SK-N-SH (cell line): ENCODE measurements at places on chromosomes 6 and 20. TPM values are rescaled to one million over a fixed set of nuclear protein-coding genes. Genes with fewer than 3 reads are reported as not detected.
A peak's percentile ranks its signal among the peaks of the same experiment; 100 is the strongest.

DNA sequence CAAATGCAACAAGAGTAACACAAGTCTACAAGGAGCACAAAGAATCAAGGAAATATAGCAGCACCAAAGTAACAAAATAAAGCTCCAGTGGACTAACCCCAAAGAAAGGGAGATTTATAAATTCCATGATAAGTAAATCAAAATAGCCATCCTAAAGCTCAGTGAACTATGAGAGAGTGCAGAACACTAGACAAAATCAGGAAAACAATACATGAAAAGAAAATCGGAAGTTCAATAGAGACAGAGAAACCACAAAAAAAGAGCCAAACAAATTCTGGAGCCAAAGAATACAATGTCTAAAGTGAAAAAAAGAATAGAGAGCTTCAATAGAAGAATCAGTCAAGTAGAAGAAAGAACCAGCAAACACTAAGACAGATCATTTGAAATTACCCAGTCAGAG lies 247.3 kb upstream of the TENT5A start:
- peak overlapping the region; percentile 96; the same call in 1 of the 2 replicates for H3K27ac ChIP-seq
- H3K36me3 ChIP-seq, result no peaks in the 10 kb centered on the region
- no peak overlapping the region for H3K4me3 ChIP-seq
- no peaks in the 10 kb centered on the region for H3K27me3 ChIP-seq

DNA sequence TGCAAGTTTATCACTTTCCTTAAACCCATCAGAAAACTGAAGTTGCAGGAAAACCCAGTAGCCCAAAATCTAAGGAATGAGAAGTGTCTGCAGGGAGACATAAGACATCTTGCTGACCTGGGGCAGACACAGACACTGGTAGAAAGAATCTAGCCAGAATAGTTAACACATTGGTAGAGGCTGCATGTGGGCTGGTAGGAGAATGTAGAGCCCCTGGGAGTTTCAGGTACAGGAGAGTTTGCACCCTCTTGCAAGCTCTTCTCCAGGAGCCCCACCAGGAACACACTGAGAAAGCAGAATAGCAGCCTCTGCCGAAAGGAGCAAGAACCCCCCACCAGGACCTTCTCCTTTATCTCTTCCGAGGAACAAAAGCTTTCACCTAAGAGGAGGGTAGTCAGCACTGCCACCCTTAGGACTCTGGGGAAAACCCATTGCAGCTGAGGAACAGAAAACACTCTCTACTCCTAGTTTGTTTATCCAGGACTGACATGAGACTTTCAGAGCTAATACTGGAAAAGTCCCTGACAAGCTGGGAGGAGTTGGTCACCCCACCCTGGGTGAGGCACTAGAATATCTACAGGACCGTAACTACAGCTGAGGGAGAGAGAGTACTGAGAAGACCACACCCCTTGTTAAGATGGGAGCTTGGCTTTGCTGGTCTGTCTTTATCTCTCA lies 10.5 kb upstream of the OGFRL1 start:
- no peaks in the 10 kb centered on the region for H3K36me3 ChIP-seq
- H3K4me3 ChIP-seq, result no peak overlapping the region
- H3K4me1 ChIP-seq, result no peaks in the 10 kb centered on the region
- DNase-seq, result no peak
- H3K27ac ChIP-seq, result no peak overlapping the region

The ADGRF5 gene
- 0.02 and 0.06 TPM in 2 replicates for polyA plus RNA-seq

The IL17A gene
- not detected in 2 replicates for polyA plus RNA-seq

- no peak for DNase-seq
- H3K36me3 ChIP-seq, result no peaks in the 10 kb centered on the region
- peaks cover 6% of the 10 kb centered on the region; the same call in 1 of the 2 replicates for H3K4me1 ChIP-seq
Measured at GRCh38 chr20:61644378-61645076, 392.5 kb downstream of the CDH4 start.

GRCh38 chr6:12637960-12638641 lies 78.5 kb upstream of the PHACTR1 start:
- H3K27ac ChIP-seq, result no peak overlapping the region
- H3K36me3 ChIP-seq, result no peaks in the 10 kb centered on the region
- no peaks in the 10 kb centered on the region for H3K27me3 ChIP-seq
- no peaks in the 10 kb centered on the region for H3K4me1 ChIP-seq
- peak; percentile 42 for DNase-seq
- H3K4me3 ChIP-seq, result no peak overlapping the region

DNA sequence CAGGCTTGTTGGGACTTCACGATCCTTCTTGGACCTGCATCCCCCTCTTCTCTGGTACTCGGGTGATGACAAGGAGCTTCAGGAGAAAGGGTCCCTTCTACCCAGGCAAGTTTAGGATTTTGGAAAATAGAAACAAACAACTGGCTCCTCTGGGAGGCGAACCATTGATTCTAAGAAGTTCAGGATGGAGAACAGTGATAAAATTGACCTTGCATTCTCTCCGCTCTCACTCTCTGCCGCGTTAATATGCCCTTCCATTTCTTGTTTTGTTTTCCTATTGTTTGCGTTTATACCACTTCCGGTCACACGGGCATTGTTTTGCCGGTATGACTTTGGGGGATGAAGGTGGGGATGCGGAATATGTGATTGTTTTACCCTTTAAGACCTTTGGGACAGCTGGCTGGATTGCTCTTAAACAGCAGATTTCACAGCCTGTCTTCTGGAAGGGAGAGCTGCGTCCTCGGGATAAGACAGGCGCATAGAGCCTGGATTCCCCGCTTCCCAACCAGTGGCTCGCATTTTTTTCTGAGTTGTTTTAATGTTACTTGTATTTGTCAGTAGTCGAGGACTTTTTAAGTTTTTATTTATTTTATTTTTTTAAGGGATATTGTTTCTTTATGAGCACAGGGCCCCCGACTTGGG lies 144.3 kb upstream of the ZNF184 start:
- H3K36me3 ChIP-seq, result no peaks in the 10 kb centered on the region
- H3K4me1 ChIP-seq, result no peaks in the 10 kb centered on the region
- no peak overlapping the region for H3K27ac ChIP-seq

GRCh38 chr6:158634695-158635426 lies 9.7 kb downstream of the DYNLT1 start:
- no peaks in the 10 kb centered on the region for H3K27me3 ChIP-seq
- H3K4me1 ChIP-seq, result peaks cover 24% of the 10 kb centered on the region
- no peak for DNase-seq
- H3K36me3 ChIP-seq, result peaks cover 57% of the 10 kb centered on the region
- H3K27ac ChIP-seq, result peak overlapping the region; percentile 79
- H3K4me3 ChIP-seq, result no peak overlapping the region

- H3K36me3 ChIP-seq, result no peaks in the 10 kb centered on the region
- no peak overlapping the region for H3K4me3 ChIP-seq
- H3K27me3 ChIP-seq, result no peaks in the 10 kb centered on the region
- H3K4me1 ChIP-seq, result peaks cover 14% of the 10 kb centered on the region
- no peak overlapping the region for H3K27ac ChIP-seq
- no peak for DNase-seq
Measured at GRCh38 chr20:49704932-49705336, 8.7 kb downstream of the B4GALT5 start.

GRCh38 chr6:118344014-118344670 lies 204.0 kb upstream of the PLN start:
- H3K27ac ChIP-seq, result no peak overlapping the region
- no peaks in the 10 kb centered on the region for H3K4me1 ChIP-seq
- no peaks in the 10 kb centered on the region for H3K36me3 ChIP-seq
- H3K27me3 ChIP-seq, result no peaks in the 10 kb centered on the region

GRCh38 chr6:39302669-39303424 lies 11.4 kb downstream of the KCNK17 start:
- peaks cover 2% of the 10 kb centered on the region; the same call in 1 of the 2 replicates for H3K4me1 ChIP-seq
- peak; percentile 92 for DNase-seq
- H3K27ac ChIP-seq, result no peak overlapping the region
- H3K27me3 ChIP-seq, result no peaks in the 10 kb centered on the region
- H3K36me3 ChIP-seq, result no peaks in the 10 kb centered on the region

The COMMD7 gene
- 38.0 and 46.0 TPM in 2 replicates for polyA plus RNA-seq

The SOX4 gene
- polyA plus RNA-seq, result 5.5 and 5.8 TPM in 2 replicates

The SUMO4 gene
- polyA plus RNA-seq, result not detected in 2 replicates

The SULF2 gene
- polyA plus RNA-seq, result 11.3 and 20.2 TPM in 2 replicates

DNA sequence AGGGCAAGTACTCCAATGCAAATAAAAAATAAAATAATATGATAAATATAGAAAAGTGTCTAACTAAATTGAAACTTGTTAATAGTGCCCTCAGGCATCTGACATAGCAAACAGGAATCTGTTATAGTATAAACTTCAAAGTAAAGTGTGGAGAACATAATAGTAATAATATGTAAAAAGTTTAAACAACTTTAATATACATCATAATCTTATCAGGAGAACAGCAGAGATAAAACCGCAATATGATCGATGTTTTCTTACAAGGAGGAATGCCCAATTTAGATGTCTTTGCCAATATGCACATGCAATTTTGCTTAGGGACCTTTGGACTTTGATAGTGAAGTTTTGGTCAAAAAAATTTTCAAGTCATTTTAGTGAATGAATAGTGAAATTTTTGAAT lies 514.8 kb upstream of the IMPG1 start:
- no peak overlapping the region for H3K27ac ChIP-seq
- no peaks in the 10 kb centered on the region for H3K4me1 ChIP-seq

The RWDD2A gene
- polyA plus RNA-seq, result 3.4 and 5.8 TPM in 2 replicates

- H3K36me3 ChIP-seq, result no peaks in the 10 kb centered on the region
- no peak overlapping the region for H3K4me3 ChIP-seq
- H3K4me1 ChIP-seq, result no peaks in the 10 kb centered on the region
- no peak for DNase-seq
Measured at GRCh38 chr6:153099636-153100035, 31.4 kb downstream of the RGS17 start.

The CALHM6 gene
- polyA plus RNA-seq, result 0.31 and 0.51 TPM in 2 replicates

GRCh38 chr6:43271103-43271815 lies 26.8 kb upstream of the SLC22A7 start:
- H3K4me3 ChIP-seq, result no peak overlapping the region
- H3K27me3 ChIP-seq, result no peaks in the 10 kb centered on the region
- peaks cover 20% of the 10 kb centered on the region; the same call in 1 of the 2 replicates for H3K4me1 ChIP-seq
- no peaks in the 10 kb centered on the region for H3K36me3 ChIP-seq

DNA sequence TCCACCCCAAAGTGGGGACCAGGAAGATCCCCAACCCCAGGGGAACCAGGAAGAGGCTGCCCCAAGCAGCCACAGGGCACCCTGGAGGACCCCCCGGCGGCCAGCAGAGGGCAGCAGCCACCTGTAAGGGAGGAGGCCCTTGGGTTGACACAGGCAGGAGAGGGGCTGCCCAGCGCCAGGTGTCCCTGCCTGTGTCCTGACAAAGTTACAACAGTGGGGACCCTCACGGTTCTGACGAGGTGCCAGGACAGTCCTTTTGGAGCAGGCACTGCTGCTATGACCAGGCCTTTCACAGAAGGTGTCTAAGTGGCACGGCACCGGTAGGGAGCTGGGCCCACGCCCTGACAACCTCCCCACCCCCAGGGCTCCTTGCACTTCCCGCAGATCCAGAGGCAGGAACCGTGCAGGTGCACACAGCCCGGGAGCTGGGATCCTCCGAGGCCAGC lies 176.7 kb downstream of the BMP7 start:
- H3K4me3 ChIP-seq, result no peak overlapping the region
- no peaks in the 10 kb centered on the region for H3K27me3 ChIP-seq
- no peak overlapping the region for H3K27ac ChIP-seq
- DNase-seq, result peak; percentile 92
- H3K36me3 ChIP-seq, result no peaks in the 10 kb centered on the region

DNA sequence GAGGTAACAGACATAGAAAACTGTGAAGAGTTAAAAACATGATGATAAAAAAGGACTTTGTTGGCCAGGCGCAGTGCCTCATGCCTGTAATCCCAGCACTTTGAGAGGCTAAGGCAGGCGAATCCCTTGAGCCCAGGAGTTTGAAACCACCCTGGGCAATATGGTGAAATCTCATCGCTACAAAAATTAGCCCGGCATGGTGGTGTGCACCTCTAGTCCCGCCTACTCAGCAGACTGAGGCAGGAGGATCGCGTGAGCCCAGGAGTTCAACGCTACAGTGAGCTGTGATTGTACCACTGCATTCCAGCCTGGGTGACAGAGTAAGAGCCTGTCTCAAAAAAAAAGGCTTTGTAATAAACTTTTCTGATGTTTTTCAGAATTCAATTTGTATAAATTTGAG lies 60.1 kb downstream of the GFOD1 start:
- H3K4me1 ChIP-seq, result peaks cover 1% of the 10 kb centered on the region; the same call in 1 of the 2 replicates
- H3K36me3 ChIP-seq, result no peaks in the 10 kb centered on the region
- no peak overlapping the region for H3K4me3 ChIP-seq
- no peak for DNase-seq
- no peaks in the 10 kb centered on the region for H3K27me3 ChIP-seq

The HLA-DQA2 gene
- polyA plus RNA-seq, result not detected in 2 replicates

DNA sequence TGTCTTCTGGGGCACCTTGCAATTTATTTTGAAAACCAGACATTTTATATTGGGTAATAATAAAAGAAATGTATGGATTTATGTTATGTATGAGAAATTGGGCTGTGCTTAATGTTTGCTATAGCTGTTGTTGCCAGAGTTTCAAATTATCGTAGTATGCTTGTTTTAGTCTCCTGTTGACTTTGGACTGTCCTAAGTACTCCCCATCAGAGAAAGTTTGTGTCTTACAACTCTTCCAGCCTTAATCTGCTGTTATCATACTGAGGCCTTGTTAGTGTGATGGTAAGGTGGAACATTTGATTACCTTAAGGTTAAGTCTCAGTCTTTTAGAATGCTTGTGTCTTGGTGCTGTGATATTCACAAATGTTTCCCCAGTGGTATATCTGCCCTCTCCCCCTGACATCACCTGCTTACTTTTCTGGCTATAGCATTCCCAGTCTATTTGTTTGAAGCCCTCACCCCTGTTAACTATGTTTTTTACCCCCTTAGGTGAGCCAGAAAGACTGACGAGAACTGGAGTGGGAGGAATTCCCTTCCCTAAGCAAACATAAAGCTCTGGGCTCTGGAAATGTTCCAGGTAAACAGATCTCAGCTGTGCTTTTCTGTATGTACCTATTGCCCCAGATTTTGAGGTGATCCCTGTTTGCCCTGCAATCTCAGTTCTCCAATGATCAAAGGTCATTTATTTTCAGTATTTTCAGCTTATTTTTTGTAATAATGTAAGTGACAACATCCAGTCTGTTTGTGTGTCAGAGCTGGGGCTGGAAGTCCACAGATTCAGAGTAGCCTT lies 581.1 kb upstream of the CITED2 start:
- DNase-seq, result no peak
- H3K27ac ChIP-seq, result no peak overlapping the region
- H3K4me1 ChIP-seq, result no peaks in the 10 kb centered on the region
- no peaks in the 10 kb centered on the region for H3K36me3 ChIP-seq
- H3K27me3 ChIP-seq, result no peaks in the 10 kb centered on the region

DNA sequence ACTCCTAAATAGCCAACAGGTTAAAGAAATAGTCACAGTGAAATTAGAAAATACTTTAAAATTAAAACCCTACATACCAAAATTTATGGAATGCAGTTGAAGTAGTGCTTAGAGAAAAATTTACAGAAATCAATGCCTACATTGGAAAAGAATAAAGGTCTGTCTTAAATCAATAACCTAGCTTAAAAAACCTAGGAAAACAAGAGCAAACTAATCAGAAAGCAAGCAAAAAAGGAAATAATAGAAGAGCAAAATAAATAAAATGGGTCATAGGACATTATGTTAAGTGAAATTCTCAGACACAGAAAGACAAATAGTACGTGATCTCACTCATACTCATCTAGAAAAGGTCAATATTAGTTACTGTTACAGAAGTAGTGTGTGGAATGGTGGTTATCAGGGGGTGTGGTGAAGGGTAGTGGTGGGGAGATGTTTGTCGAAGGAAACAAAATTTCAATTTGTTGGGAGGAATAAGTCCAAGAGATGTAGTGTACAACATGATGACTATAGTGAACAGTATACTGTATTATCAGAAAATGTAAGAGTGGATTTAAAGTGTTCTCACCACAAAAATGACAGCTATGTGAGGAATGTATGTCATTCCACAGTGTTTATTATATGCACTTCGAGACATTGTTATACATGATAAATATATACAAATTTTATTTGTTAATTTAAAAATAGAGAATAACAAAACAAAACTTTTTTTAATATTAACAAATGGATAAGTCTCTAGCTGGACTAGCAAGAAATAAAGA lies 423.6 kb downstream of the CDH26 start:
- no peaks in the 10 kb centered on the region for H3K27me3 ChIP-seq
- no peaks in the 10 kb centered on the region for H3K36me3 ChIP-seq
- H3K4me3 ChIP-seq, result no peak overlapping the region
- no peaks in the 10 kb centered on the region for H3K4me1 ChIP-seq
- no peak for DNase-seq
- no peak overlapping the region for H3K27ac ChIP-seq
